ENCODE measurements at places on chromosomes 4 and X.

GRCh38 chrX:118756101-118756500, 28.7 kb downstream of the IL13RA1 start:
- no peak for DNase-seq

- DNase-seq: no peak
Observed at GRCh38 chr4:2352171-2352570, 66.3 kb downstream of the ZFYVE28 start.

GRCh38 chr4:94466923-94467322, 15.2 kb downstream of the PDLIM5 start:
- no peak for DNase-seq

GRCh38 chr4:143095447-143095846, 89.3 kb upstream of the USP38 start:
- no peak for DNase-seq

DNA sequence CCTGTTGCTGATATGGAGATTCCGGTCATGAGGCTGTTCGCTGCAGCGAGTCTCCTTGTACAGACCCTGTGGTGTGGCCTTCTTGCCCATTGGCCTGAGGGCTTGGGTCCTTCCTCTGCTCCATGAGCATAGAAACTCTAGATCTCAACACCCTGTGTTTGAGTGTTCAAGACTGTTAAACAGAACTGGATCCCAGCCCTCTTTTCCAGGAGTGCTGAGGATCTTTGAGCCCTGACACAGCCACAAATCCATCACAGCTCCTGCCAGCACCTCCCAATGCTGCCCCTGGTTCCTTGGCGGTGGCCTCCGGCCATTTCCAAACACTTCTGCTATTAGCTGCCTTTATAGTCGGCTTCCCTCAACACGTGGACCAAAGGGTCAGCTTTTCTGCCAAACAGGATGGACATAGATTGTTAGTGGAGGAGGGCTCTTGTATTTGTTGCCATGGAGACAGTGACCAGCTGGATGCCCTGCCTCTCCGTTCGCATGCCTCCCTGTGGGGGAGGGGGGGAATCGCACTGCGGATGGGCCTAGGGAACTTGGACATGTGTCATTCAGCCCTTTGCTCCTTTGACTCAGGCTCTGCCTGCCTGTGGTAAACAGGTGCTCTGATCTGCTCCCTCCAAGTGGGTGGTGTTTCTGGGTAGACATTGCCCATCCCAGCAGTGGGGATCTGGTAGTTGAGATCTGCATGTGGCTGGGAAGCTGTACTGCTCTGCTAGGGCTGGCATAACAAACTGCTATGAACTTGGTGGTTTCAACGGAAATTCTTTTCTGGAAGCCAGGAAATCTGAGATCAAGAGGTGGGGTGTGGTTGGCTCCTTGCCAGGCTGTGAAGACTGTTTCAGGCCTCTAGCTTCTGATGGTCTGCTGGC, 6.9 kb upstream of the WDR1 start:
- DNase-seq: no peak

Measured in activated T-cell treated with anti-CD3 and anti-CD28 coated beads for 48 hours (primary cell).